ENCODE measurements at places on chromosomes 3 and 15.

- no peak for DNase-seq
Measured at GRCh38 chr3:50447290-50447840, 56.1 kb downstream of the CACNA2D2 start.

DNA sequence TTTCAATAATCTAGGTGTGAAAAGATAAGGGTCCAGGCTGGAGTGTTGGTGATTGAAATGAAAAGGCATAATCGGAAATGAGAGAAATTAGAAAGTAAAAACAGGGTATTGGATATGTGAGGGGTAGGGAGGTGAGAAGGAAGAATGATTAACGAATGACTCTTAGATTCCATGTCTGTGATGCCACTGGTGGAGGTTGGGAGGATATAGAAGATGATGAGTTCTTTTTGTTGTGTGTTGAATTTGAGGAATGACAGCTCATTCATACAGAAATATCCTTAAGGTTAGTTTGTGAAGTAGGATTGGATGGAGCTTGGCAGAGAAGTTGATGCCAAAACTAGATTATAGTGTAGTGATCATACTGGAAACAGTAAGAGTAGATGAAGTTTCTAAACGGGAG lies 72.2 kb upstream of the CCNL1 start:
- DNase-seq = no peak

GRCh38 chr15:97981758-97982157 lies 21.3 kb downstream of the ARRDC4 start:
- no peak for DNase-seq

GRCh38 chr3:182268711-182269110 lies 524.6 kb upstream of the ATP11B start:
- DNase-seq = no peak

- no peak for DNase-seq
Measured at GRCh38 chr3:183212096-183212495, 41.0 kb upstream of the B3GNT5 start.

GRCh38 chr3:45794177-45794560 lies 2.2 kb downstream of the SLC6A20 start:
- DNase-seq = no peak

GRCh38 chr3:21694506-21694905 lies 56.5 kb downstream of the ZNF385D start:
- DNase-seq = no peak

- no peak for DNase-seq
Measured at GRCh38 chr3:185582236-185582635, 3.9 kb upstream of the SENP2 start.

DNA sequence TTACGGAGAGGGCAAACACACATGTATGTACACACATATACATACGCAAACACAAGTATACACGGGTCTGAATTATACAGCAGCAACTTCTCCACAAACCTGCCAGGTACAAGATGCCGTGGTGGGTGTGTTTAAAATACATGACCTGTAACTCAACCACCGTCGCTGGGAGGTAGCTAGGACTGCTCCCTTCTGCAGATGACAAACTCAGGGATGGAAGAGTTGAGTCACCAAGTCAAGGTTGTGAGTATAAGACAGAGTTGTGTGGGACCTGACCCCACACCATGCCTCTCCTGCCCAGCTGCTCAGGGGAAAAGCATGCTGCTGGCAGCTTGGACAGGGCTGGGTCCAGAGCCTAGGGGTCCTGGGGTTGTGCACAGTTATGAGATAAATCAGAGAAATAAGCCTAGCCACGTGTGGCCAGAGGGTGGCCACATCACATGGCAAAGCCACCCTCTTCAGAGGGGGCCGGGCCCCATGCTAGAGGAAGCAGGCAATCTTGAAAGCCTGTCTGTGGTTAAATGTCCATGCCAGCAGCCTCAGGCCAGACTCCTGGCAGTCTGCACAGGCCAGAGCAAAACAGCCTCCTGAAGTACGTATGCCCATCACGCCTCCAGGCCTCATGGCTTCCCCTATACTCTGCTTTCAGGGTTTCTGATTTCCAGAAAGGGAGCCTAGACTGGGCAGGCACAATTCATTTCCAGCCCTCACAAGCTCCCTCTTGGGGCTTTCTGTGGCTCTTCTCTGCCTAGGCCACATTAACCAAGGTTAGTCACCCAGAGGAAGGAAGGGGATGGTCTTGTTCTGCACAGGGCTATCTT lies 107.7 kb upstream of the RPL32 start:
- no peak for DNase-seq

DNA sequence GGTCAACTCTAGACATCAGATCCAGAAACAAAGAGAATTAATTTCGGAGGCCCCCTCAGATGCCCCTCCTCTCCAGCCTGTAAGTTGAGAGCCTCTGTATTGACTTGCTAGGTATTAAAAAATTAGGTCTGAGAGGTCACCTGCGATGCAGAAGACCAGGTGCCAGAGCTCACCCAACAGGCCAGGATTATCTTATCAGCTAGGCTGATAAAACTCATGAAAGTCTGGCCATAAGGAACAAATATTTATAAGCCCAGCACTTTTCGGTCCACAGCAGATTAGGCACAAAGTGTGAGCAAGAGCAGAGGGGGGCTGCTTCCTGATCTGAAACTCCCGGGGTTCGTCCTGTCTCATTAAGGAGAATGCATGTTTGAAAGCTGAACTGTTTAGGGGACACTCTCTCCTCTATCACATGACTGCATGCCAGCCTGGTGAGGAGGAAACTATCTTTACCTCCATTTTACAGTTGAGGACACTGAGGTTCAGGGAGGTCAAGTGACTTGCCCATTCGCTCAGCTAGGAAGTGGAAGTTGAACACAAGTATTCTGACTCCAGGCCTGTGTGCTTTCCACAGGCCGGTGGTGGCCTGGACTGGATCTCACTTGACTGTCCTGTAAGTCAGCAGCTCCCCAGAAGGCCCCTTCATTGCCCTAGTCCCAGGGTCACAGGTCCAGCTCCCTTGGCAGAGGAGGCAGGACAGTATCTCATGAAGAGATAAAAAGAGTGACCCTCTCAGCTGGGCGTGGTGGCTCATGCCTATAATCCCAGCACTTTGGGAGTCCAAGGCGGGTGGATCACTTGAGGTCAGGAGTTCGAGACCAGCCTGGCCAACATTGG lies 39.6 kb upstream of the MAGEF1 start:
- no peak for DNase-seq

DNA sequence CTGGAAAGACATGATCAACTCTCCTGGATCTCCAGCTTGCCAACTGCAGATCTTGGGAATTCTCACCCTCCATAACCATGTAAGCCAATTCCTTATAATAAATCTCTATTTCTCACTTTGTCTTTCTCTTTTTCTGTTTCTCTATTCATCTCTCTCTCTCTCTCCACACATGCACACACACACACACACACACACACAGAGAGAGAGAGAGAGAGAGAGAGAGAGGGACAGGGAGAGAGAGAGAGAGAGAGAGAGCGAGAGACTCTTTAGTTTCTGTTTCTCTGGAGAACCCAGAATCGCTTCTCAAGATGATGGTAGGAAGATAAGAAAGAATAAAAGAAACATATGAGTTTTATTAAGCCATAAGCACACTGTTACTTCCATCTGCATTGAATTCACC lies 111.9 kb downstream of the BCHE start:
- no peak for DNase-seq

DNA sequence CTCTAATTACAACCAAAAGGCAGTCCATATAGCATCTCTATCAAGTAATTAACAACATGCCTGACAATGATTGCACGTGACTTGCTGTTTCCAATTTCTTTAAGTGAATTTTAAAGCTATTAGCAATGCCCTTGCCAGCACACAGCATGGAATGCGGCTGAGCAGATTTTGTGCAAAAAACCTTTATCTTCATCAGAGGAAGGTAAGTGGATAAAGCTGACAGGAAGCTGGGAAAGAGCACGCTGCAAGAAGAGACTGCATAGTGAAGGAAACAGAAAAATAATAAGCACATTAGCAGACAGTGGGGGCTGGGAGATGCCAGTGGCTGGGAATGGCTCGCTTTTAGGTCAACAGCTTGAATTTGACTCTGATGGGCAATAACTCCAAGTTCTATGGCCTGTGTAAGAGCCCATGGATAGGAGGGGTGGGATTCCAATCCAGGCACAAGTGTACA lies 138.8 kb downstream of the PDZRN3 start:
- no peak for DNase-seq

DNA sequence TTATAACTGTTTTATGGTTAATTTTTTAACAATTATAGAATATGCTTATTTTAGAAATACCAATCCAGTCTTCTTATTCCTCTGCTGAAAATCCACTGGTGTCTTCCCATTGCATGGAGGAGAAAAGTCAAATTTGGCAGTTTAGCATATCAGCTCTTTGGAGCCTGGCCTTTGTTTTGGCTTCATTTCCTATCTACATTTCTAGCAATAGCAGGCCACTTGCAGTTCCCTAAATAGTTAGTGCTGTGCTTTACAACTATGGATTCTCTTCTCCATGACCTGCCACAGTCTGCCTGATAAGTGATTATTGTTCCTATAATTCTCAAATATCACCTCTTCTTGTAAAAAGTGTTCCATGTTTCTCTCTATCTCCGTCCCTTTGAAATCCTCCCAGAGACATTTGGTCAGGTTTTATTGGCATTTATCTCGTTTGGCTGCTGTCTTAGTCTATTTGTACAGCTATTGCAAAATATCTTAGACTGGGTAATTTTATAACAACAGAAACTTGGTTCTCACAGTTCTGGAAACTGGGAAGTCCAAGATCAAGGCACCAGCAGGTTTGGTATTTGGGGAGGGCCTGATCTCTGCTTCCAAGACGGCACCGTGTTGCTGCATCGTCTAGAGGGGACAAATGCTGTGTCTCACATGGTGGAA lies 8.2 kb upstream of the SEC22A start:
- DNase-seq = no peak

DNA sequence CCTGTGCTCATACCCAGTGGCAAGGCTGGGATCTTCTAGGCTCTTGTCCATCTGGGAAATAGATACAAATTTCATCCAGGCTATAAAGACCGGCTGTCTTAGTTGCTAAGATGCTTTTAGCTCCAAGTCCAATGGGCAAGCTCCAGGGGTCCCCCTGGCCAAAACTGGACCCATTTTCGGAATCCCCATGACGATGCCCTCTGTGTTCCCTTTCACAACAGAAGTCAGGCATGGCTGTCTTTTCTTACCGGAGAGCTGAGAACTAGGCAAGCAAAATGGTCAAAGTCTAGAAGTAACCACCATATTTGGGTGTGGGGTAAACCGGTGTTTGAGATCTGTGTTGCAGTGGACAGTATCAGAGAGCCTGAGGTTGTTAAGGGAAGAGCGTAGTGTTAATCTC lies 1.0 kb downstream of the GLYCTK start:
- no peak for DNase-seq

DNA sequence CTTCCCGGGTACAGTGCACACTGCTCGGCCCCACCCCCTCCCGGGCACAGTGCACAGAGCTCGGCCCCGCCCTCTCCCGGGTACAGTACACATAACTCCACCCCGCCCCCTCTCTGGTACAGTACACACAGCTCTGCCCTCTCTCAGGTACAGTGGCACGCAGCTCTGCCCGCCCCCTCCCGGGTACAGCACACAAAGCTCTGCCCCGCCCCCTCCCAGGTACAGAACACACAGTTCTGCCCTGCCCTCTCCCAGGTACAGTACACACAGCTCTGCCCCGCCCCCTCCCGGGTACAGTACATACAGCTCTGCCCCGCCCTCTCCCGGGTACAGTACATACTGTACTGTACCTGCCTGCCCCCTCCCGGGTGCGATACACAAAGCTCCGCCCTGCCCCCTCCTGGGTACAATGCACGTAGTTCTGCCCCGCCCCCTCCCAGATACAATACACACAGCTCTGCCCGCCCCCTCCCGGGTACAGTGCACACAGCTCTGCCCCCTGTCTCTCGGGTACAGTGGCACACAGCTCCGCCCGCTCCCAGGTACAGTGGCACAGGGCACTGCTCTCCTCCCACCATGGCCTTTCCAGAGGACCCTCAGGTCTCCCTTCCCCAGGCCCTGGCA lies 16.4 kb upstream of the PRR20G start:
- DNase-seq = no peak

DNA sequence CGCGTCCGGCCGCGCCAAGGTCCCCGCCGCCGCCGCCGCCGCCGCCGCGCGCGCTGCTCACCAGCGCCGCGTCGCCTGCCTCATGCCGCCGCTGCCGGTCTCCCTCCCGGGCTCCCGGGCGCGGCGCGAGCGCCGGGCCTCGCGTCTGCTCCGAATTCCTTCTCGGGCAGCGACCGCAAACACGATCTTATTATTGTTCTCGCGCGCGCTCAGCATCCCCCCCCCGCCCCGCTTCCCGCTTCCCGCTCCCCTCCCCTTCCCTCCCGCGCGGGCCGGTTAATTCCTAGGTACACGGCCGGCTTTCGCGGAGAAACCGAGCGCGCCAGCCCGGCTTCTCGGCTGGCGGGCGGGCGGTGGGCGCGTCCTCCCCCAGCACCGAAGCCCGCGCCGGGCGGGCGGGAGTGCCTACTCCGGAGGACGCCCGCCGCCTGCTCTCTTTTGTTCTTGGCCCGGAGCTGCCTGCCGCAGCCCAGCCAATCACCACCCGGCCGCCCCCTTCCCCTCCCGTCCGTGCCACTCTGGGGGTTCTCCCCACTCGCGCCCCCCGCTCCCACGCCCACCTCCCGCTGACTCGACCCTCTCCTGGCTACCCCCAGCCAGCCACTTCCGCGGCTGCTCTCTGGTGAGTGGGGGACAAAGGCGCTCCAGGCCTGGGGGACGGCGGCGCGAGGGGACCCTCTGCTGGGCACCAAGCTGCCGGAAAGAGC lies at the start of gene HDGFL3:
TSS of gene HDGFL3 (minus strand) at position 164 of the 707 bp plus-strand sequence. CDS start 409 bp downstream, outside the sequence.
- peak; percentile 26 for DNase-seq

- DNase-seq = no peak
Measured at GRCh38 chr3:7166460-7166859, 305.5 kb downstream of the GRM7 start.

GRCh38 chr3:112617285-112617684 lies 23.7 kb downstream of the CCDC80 start:
- DNase-seq = no peak
